ENCODE measurements at places on chromosomes 3 and 15.

- no peak for DNase-seq
Measured at GRCh38 chr3:30649572-30650318, 43.3 kb downstream of the TGFBR2 start.

DNA sequence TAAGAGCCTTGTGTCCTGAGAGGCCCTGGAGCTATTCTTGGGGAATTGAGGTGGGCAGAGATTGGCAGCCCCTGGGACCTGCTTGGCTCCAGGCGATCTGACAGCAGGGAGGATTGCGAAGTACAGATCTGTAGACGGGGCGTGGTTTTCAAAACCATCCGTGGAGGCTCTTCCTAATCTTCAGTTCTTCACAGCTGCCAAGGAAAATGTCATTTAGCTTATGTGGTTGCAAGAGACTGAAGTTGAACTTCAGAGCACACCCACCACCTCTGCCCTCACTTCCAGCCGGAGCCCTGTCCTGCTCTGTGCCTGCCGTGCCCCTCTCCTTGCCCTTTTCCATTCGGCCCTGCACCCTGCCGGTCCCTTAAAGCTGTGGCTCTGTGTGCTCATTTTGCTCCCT is 12.9 kb downstream of the NISCH start:
- no peak for DNase-seq

DNA sequence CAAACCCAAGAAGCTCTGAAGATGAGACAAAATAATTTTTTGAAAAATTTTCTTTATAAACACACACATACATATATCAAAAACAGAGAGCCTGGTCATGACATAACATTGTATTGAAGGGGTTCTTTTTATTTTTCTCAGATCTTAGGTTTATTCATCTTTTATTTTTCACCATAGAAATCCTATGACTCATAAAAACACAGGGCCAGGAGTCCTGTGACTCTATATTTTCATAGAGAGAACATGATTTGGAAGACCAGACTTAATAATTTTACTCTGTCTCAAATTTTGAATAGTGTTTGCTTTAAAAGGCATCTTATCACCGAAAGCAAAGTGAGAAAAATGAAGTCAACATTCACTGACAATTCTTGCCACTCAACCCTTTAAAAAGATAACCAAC is 57.7 kb downstream of the SUCNR1 start:
- DNase-seq: no peak

- no peak for DNase-seq
Measured at GRCh38 chr3:30615615-30616346, 9.4 kb downstream of the TGFBR2 start.

DNA sequence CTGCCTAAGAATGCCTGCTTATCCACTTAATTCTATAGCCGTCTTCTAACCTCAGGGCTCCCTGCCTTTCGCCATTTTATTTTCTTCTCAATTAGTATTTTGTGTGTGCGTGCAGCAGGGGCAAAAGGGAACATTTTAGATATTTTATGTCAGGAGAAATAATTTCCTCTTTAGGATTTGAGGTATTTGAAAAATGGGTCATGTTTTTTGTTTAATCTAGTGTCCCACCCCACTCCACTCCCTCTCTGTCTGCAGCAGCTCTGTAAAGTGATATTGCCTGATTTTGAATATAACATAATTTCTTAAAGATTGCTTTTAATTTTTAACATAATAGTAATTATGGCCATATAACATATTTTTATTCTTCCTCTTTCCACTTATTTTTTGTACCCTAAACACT is 593.2 kb upstream of the DPPA4 start:
- no peak for DNase-seq

DNA sequence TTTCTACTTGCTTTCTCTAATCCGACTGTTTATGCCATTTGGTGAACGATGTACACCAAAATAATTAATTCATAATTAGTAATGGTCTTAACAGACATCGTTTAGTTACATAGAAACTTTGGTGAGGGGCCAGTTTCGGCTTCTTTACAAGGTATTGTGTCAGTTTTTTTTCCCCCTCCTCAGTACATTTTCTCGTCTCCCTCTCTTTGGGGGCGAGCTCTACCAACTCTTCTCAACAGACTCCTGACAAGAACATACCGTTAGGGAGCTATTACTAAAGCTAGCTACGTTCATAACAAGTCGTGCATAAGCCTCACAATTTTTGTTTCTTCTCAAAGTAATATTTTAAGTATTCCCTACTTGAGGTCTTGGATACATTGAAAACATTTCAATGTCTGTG is 1.4 kb downstream of the U2SURP start:
- no peak for DNase-seq

Measured in NCI-H1105 (cell line).